ENCODE measurements at places on chromosomes 12 and 14.
A peak's percentile ranks its signal among the peaks of the same experiment; 100 is the strongest.

DNA sequence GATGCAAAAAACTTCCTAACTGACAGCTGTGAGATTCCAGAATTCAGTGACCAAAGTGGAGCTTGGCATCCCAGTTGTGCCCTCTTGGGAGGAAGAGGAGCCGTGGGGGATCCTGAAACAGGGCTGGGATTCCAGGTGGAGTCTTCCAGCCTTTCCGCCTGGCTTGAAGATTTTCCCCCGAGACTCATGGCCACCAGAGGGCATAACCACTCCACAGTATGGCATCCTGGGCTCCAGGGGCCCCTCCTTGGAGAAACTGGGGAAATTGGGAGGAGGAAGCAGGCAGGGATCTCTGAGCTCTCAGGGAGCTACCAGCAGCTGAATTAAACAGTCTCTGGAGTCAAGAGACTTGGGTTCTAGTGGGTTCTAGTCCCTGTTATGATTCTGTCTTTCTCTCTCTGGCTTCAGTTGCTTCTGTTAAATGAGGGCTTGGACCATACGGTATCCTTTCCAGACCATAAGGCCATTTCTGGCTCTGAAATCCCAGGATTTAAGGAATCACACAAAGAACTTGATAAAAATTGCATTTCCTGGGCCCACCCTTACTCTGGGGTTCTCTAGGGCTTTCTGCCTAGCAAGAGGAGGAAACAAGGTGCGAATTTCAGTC is 2.6 kb upstream of the TAMALIN start:
- peak; percentile 70 for DNase-seq

DNA sequence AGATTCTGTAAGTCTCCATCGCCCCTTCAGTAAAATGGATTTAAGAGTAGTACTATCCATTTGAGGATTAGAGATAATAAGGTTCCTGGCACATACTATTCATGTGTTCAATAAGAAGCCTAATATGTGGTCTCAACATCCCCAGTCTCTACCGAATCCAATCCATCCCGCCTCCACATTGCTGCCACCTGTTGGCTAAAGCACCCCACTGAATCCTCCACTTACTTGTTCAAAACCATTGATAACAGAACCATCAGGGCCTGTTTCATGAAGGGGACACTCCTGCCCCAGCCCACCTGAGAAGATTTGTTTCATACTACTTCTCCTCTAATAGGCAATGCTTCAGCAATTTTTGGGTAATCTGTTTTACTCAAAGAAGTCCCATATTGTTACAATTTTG is 147.5 kb downstream of the SLC2A13 start:
- DNase-seq, result no peak

- DNase-seq, result no peak
Observed at GRCh38 chr14:103132381-103133209, 9.3 kb downstream of the TNFAIP2 start.

DNA sequence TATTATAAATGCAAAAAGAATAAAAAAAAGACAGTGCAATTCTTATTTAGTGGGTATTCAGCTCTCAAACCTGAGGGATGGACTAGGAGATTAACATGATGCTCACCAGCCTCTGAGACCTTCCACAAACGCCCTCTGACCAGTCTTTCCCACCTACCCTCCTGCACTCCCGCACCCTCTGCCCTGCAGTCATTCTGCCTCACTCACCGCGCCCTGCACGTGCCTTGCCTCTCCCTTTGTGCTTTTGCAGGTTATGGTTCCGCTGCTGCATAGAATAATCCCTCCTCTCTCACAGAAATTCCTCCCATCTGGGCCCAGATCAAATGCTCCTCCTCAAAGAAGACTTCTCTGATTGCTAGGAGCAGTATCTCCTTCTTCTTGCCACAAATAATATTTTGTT is 28.5 kb upstream of the TMCC3 start:
- DNase-seq, result no peak

DNA sequence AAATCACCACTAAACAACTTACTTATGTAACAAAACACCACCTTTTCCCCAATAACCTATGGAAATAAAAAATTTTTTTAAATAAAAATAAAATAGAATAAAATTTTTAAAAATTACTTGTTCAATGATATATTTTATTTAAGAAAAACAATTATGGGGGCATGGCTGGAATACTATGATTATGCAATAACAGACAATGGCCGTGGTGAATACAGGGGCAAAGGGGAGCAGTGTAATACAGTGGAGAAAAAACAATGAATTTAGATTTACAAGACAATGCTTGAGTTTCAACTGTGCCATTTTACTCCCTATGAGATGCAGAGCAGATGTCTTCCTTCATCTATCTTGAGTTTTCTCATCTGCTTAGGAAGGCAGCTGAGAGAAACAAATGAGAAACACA is 72.9 kb downstream of the BLTP3B start:
- DNase-seq, result no peak

GRCh38 chr12:132245521-132246101 is 83.8 kb downstream of the GALNT9 start:
- DNase-seq, result no peak

DNA sequence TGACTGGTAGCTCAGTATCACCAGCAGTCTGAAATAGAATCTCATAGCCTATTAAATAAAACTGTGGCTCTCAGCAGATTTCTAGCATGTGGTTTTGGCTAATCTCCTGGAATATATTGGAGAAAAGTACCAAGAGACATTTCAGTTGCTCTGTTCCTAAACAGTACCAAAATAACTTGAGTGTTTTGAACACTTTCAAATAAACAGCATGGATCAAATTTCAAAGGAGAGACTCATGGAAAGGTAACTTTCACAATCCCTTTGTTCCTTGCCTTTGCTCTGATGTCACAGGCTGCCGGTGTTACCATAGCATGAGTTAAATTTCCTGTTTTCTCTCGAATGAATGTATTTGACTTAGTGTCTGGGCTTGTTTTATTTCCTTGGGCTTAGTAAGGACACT is 3.4 kb downstream of the ARG2 start:
- no peak for DNase-seq

DNA sequence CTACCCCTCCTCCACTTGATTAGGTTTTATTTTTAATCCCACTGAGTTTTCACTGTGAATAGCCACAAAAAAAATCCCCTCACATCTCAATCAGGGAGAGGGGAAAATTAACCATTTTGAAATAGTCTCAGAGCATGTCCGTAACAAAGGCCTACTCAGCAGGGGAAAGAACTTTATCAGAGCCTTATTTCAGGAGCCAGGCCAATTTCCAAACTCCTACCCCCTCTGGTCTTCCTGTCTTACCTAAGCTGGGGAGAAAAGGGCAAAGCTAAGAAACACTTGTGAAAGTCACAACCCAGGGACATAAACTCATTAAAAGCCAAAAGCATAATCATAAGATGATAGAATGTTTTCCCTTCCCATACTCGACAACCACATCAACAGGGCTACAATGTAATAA is 260.3 kb upstream of the DIO3 start:
- DNase-seq, result no peak

DNA sequence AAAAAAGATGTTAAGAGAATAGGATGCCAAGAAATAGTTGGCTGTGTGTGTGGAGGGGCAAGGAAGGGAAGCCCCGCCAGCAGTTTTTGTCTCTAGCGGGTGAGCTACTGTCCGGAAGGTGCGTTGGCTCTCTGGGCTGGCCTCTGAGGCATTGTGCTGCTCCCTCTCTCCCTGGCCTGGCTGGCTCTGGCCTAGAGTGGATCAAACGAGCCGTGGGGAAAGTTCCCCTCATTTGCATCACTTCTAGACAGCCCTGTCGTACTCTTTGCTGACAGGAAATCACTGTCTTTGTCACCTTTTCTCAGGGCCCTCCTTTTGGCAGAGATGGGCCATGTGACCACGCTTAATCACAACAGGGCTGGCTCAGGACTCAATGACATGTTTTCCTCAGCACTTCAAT is 236.1 kb upstream of the NPAS3 start:
- DNase-seq, result peak; percentile 37
